ENCODE measurements at places on chromosomes 1 and 21. TPM values are rescaled to one million over a fixed set of nuclear protein-coding genes. Genes with fewer than 3 reads are reported as not detected.

ST7L gene
- 13.4 TPM for polyA plus RNA-seq

MX2 gene
- polyA plus RNA-seq = 33.0 TPM

TCHH gene
- polyA plus RNA-seq = 1.4 TPM

DNA sequence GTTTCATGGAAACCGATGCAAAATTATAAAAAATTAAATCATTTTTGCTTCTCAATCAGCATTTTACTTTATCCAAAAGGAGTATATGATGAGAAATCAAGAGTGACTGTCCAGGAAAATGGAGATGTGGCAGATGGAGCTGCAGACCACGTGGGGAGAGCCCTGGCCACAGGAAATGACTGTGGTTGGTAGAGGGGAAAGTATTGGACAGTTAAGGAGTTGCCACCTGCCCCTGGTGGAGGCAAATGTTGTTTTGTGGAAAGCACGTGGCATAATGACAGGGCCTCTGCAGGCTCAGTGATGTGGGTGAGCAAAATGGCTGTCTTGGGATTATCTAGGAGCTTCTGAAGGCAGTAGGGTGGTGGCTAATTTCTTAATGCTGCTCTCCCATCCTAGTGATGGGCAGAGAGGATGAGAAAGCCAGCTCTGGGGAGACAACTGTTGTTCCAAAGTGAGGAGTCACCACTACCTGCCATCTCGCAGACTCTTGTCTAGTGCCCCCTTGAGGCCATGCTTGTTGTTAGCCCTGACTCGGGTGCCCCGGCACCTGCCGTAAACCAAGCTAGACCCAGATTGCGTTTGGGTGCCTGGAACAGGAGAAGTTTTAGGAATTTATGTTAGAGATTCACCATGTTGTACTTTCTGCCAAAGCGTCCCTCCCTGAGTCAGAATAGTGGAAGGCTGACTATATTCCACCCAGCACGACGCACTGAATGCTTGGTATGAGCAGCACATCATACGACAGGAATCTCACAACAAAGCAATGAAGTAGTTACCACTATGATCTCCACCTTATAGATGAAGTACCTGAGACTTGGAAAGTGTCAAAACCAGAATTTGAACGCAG, 144.0 kb downstream of the ROR1 start:
- no peak for DNase-seq

DNA sequence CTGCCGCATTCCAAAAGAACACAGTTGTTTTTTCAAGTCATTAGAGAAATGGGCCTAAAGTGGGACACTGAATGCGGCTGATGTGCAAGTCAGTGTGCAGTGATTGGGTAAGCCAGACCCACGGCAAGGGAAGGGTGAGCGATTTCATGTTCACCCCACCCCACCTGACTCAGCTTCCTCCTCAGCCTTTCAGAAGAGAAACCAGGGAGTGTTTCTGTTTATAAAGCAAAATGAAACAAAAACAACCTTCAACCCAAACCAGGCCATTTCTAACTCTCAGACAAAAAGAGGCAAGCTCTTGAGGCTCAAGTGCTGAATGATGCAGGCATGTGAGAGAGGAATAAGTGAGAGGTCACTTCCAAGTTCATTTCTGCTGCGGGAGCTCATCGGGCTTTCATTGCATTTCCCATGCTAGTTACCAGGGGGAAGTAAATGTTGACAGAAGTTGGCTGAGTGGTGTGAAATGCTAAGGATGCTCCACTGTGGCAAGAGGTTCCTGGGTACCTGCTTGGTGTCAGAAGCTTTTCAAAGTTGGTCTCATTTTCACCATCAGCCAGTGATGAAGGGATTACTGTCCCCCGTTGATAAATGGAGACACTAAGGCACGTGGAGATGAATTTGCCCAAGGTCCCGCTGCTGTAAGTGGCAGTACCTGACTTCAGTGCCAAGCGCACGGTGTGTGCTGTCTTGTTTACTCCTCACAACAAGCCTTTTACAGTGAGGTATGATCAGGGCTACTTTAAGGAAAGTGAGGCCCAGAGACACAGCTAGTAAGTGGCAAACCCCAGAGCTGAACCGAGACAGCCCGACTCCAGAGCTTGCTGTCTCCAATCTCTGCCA, 29.1 kb downstream of the STPG1 start:
- DNase-seq = no peak

GRCh38 chr1:203985676-203986075, 87.2 kb upstream of the SOX13 start:
- DNase-seq = no peak

DNA sequence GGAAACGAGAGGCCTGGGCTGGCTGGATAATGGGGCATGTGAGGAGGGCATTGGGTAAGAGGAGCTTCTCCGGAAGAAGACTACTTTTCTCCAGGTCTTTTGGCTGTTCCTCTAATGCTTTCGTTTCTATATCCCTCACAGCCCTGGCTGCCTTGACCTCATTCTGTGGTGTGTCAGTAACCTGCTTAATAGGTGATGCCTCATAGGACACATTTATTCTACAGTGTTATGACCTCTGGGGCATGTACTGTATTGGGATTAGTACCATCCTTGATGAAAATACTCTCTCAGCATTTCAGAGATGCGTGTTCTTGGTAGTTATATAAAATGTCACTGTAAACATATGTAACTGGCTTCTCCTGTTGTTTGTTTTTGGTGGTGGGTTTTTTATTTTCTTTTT, 40.1 kb downstream of the PGM1 start:
- DNase-seq = no peak

All from thymus (tissue), 14 donors.